A549 treated with CORT108297 at 1 μM for 4 hours (cell line): ENCODE measurements at places on chromosomes 16 and 17. TPM values are rescaled to one million over a fixed set of nuclear protein-coding genes. Genes with fewer than 3 reads are reported as not detected.

PRM1 gene
- total RNA-seq = not detected in 5 replicates

RRAD gene
- 7.7 to 19.4 TPM (median 12.3 TPM) in 5 replicates for total RNA-seq

KRTAP1-5 gene
- total RNA-seq = not detected in 5 replicates

SHISA6 gene
- total RNA-seq = not detected in 5 replicates

GNAO1 gene
- total RNA-seq = 0.26 to 0.69 TPM (median 0.40 TPM) in 5 replicates

FOXL1 gene
- 0.66 to 1.9 TPM (median 1.2 TPM) in 5 replicates for total RNA-seq

SLC5A10 gene
- 0.12 to 0.38 TPM (median 0.20 TPM) in 5 replicates for total RNA-seq

DYNLL2 gene
- total RNA-seq = 19.2 to 24.9 TPM (median 23.4 TPM) in 5 replicates

TBC1D3D gene
- 0.05 to 0.16 TPM (median 0.10 TPM) in 4 of 5 replicates, not detected in the other for total RNA-seq

LITAFD gene
- not detected in 5 replicates for total RNA-seq

CSH1 gene
- not detected in 5 replicates for total RNA-seq

SDR42E2 gene
- not detected in 5 replicates for total RNA-seq

ALKBH5 gene
- total RNA-seq = 47.5 to 59.1 TPM (median 51.3 TPM) in 5 replicates

NT5M gene
- 7.2 to 11.6 TPM (median 10.0 TPM) in 5 replicates for total RNA-seq

B3GNT9 gene
- 5.4 to 9.1 TPM (median 8.6 TPM) in 5 replicates for total RNA-seq

USP43 gene
- total RNA-seq = 4.1 to 5.4 TPM (median 4.5 TPM) in 5 replicates

SECTM1 gene
- total RNA-seq = 1.1 to 2.6 TPM (median 2.0 TPM) in 5 replicates

BCL6B gene
- not detected in 5 replicates for total RNA-seq

OR1F1 gene
- total RNA-seq = 0.24 to 0.60 TPM (median 0.40 TPM) in 5 replicates

ZFHX3 gene
- total RNA-seq = 5.1 to 7.7 TPM (median 6.3 TPM) in 5 replicates

WNK4 gene
- total RNA-seq = 0.58 to 1.4 TPM (median 1.3 TPM) in 5 replicates

SLC38A8 gene
- not detected in 5 replicates for total RNA-seq

TM4SF5 gene
- 0.51 to 1.2 TPM (median 0.90 TPM) in 5 replicates for total RNA-seq

PPP1R27 gene
- total RNA-seq = 0.10 to 0.43 TPM (median 0.17 TPM) in 4 of 5 replicates, not detected in the other

ATP6V0A1 gene
- 37.0 to 51.0 TPM (median 43.6 TPM) in 5 replicates for total RNA-seq

CIBAR2 gene
- total RNA-seq = 0.13 to 0.15 TPM in 2 of 5 replicates, not detected in the others

MCRIP1 gene
- 78.0 to 115 TPM (median 102 TPM) in 5 replicates for total RNA-seq

SLC13A5 gene
- 0.10 to 0.37 TPM (median 0.16 TPM) in 5 replicates for total RNA-seq

SEZ6 gene
- total RNA-seq = 0.03 to 0.13 TPM in 2 of 5 replicates, not detected in the others

UNC119 gene
- total RNA-seq = 22.3 to 36.4 TPM (median 32.0 TPM) in 5 replicates

PDE6G gene
- 1.5 to 3.5 TPM (median 2.3 TPM) in 5 replicates for total RNA-seq

MT1E gene
- not detected in 5 replicates for total RNA-seq

C1QL1 gene
- 14.7 to 35.1 TPM (median 30.0 TPM) in 5 replicates for total RNA-seq

KCNG4 gene
- total RNA-seq = not detected in 5 replicates

CNP gene
- 59.8 to 75.7 TPM (median 71.5 TPM) in 5 replicates for total RNA-seq

TLCD1 gene
- 31.9 to 55.5 TPM (median 50.7 TPM) in 5 replicates for total RNA-seq

KRT9 gene
- total RNA-seq = not detected in 5 replicates

JPH3 gene
- 1.3 to 2.5 TPM (median 2.0 TPM) in 5 replicates for total RNA-seq

MRC2 gene
- 36.8 to 65.7 TPM (median 56.0 TPM) in 5 replicates for total RNA-seq

LRRC36 gene
- total RNA-seq = 0.09 to 0.23 TPM (median 0.09 TPM) in 3 of 5 replicates, not detected in the others

ABCC11 gene
- total RNA-seq = 0.06 to 0.24 TPM (median 0.20 TPM) in 4 of 5 replicates, not detected in the other

SLC6A4 gene
- 0.02 to 0.06 TPM in 2 of 5 replicates, not detected in the others for total RNA-seq

RHBDF2 gene
- total RNA-seq = 55.1 to 74.7 TPM (median 68.7 TPM) in 5 replicates
